ENCODE measurements at places on chromosomes 7 and 10.
A peak's percentile ranks its signal among the peaks of the same experiment; 100 is the strongest.

DNA sequence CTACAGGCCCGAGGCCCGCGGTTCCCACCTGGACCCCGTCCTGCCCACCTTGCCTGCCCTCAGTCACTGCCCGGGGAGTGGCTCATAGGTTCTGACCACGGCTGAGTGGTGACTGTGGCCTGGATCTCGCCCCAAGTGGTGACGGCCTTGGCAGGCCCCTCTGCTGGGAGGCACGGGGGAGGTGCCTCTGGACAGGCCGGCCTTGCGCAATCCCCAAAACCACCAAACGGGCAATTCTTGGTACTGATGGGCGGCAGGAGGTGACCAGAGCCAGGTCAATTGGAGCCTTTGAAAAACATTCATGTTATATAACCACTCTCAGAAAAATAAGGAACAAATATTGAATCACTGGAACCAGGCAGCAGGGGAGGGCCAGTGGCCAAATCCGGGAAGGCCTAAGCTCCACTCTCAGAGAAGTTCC lies 83.4 kb downstream of the PRKAG2 start:
- no peak for DNase-seq

DNA sequence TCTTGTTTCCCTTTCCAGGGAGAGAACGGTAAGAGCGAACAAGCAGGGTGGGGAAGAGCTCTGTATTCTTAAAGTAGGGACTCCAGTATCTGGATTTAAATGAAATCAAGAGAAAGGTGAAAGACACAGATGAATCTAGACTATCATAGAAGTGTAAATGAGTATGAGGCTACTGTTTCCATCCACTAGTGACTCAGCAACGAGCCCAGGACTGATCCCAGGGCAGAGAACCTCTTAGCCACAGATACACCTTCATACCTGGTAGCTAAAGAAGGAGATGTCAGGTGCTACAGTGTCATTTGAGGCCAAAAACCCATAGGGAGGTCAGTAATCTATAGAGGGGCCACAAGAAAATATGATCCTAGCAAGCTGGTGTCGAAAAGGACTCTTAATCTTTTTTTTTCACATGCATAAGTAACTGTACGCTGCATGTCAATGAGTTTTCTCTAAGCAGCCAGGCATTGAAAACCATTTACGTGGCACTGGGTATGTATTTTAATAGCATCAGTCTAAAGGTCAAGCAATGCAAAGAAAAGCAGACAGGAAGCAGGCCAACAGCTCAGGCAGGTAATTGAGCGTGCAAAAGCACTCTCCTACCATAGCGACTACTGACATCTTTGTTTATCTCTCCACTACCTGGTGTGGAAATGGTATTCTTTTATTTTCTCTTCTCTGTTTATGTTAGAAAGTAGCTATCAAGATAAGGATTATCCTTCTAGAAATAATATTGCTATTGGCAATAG lies 91.5 kb upstream of the EGR2 start:
- no peak for DNase-seq

- peak; percentile 38 for DNase-seq
Measured at GRCh38 chr7:142338633-142339501, 81.0 kb upstream of the PRSS58 start.

DNA sequence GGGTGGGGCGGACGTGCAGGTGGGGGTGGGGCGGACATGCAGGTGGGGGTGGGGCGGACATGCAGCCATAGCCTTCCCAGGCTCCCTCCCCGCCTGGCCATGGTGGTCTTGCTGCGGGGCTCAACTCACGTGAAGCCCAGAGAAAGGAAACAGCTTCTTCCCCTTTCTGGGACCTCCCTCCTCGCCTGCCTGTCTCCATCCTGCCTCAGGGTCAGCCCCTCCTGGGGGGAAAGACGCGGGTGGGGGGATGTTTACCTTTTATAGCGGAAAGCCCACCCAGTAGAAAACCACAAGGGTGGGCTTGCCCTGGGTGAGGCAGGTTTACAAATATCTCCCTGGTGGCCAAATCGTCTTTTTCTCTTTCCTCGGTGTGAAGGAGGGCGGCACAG lies 520.0 kb downstream of the GLRX3 start:
- DNase-seq, result no peak

- DNase-seq, result no peak
Measured at GRCh38 chr7:43076189-43076605, 36.2 kb upstream of the HECW1 start.

DNA sequence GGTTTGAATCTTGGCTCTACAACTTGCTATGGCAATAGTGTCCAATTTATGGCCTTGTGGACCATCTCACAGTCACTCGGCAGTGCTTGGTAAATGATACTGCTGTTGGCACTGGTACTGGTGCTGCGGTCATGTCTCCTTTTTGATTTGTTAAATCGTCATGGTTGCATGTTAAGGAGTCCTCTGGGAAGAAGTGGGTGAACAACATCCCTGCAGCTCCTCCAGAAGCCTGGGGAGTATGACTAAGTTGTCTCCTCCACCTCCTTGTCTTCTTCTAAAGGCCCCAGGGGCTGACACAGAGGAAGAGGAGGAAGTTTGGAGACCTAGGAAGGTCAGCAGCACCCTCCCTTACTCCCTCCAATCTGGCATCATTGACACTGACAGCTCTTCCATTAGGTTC lies 8.5 kb downstream of the ITPRIP start:
- DNase-seq, result peak; percentile 29

DNA sequence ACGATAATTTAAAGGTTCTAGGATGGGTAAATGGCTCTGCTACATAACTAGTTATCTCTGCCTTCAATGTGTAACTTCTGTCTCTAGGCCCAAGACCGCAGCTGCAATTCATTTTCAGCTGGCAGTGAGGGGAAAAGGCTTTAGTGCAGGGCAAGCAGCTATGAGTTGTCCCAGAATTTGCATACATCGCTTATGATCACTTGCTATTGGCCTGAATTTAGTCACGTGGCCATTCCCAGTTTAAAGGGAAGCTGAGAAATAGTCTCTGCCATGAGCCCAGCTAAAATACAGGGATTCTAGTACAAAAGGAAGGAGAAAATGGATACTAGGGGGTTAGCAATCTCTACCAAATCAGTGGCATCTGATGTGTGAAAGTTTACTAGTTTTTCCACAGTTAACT lies 145.8 kb upstream of the IMMP2L start:
- no peak for DNase-seq

DNA sequence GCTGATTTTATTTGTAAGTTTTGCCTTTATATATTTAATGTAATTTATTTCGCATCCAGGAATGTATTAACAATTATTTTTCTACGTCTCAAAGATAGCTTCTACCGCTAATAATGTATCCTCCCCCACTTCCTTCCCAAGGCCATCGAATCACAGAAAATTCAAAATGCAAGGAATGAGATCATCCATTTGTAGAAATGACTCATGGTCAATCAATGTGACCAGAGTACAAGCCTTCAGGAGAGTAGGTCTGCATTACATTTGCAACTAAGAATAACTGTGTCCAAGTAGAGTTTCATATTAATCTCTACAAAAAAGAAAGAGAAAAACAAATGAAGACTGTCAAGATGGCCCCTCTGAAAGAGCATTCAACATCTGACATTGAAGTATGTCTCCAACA lies 205.9 kb upstream of the PHF14 start:
- DNase-seq, result no peak

- DNase-seq, result no peak
Measured at GRCh38 chr10:3551761-3552160, 233.2 kb downstream of the KLF6 start.

DNA sequence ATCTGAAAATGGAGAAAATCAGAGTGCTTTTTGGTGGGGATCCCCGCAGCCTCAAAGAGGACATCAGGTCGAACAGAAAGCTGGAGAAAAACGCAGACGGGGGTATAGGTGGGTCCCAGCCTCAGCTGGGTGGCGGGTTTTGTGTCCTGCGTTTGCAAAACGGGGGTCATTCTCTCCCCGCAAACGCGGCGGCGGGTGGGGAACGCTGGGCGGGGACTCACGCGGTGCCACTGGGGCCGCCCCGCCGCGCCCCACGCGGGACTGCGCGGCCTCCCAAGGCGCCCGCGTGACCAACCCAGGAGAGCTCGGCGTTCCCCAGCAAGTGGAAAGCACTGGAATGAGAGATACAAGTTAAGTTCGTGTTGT lies 806 bp upstream of the VIPR2 start:
- no peak for DNase-seq

GRCh38 chr7:135645296-135645904 lies 16.9 kb upstream of the STMP1 start:
- no peak for DNase-seq

GRCh38 chr10:35986756-35987502 lies 344.8 kb upstream of the FZD8 start:
- no peak for DNase-seq

- no peak for DNase-seq
Measured at GRCh38 chr7:91062713-91063112, 201.5 kb upstream of the FZD1 start.

DNA sequence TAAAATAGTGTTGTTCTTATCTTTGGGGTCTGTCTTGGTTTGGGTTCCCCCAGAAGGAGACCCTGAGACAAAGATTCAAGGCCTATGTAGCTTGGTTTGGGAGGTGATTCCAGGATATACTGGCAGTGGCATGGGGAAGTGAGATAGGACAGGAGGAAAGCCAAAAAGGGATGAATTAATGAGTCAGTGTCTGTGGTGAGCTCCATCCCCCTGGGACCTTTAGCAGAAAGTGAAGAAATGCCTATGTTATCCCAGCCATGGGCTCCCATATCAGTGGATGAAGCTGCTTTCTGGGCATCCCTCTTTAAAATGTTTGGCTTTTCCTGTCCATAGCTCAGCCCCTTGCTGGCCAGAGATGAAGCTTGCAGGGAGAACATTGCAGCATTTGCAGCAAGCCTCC lies 217.0 kb upstream of the CTBP2 start:
- DNase-seq, result no peak

- no peak for DNase-seq
Measured at GRCh38 chr7:124718032-124718766, 47.4 kb downstream of the GPR37 start.

- DNase-seq, result no peak
Measured at GRCh38 chr10:118504467-118505205, 90.8 kb downstream of the PRLHR start.

- no peak for DNase-seq
Measured at GRCh38 chr7:146002008-146002407, 114.6 kb upstream of the CNTNAP2 start.

GRCh38 chr10:103096130-103096529 lies 96.9 kb downstream of the NT5C2 start:
- DNase-seq, result no peak

- no peak for DNase-seq
Measured at GRCh38 chr7:123415625-123416024, 118.8 kb downstream of the IQUB start.

DNA sequence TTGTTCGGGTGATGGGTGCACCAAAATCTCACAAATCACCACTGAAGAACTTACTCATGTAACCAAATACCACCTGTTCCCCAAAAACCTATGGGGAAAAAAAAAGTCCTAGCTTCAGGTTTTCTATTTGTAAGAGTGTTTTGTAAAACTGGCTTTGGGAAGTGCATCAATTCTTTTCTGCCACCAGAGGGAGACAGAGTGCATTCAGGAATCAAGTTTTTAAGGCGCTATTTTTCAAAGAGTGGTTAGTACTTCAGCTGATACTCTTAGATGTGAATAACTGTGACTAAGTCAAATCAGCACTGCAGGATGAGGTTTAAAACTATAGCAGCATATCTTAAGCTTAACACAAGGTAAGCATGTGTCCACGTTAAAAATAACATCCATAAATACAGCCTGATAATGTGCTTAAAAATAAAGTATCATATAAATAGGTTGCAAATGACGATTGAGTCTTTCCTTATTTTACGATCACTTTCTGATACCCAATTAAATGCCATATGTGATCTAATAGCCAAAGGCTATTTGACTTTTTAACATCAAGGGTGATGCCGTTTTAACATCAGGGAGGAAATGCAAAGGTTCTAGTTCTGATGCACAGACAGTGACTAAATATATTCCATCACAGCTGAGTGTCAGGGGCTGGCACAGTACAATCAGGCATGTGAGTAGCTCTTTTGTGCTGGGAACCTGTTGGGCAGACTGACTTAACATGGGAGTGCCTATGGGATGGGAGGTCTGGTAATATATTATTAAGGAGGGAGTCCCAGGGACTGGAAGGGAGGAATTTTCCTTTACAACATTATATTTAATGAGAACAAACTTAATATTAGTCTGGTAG lies 10.6 kb upstream of the LYZL2 start:
- DNase-seq, result no peak

DNA sequence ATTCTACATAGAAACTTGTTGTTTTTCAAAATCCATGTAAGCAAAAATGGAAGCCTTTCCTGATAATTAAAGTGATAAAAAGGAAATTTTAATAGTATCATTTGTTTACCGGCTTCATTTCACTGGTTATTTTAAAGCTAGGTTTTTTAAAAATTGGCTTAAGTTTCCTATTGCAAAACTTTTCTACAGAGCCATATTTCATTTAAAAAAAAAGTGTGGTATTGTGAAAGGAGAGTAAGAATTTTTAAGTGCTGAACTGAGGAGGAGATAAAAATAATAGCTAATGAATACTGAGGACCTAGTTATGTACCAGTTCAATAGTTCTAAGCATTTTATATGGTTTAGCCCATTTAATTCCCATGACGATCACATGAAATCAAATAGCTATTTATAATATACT lies 172.2 kb upstream of the COL1A2 start:
- DNase-seq, result no peak

DNA sequence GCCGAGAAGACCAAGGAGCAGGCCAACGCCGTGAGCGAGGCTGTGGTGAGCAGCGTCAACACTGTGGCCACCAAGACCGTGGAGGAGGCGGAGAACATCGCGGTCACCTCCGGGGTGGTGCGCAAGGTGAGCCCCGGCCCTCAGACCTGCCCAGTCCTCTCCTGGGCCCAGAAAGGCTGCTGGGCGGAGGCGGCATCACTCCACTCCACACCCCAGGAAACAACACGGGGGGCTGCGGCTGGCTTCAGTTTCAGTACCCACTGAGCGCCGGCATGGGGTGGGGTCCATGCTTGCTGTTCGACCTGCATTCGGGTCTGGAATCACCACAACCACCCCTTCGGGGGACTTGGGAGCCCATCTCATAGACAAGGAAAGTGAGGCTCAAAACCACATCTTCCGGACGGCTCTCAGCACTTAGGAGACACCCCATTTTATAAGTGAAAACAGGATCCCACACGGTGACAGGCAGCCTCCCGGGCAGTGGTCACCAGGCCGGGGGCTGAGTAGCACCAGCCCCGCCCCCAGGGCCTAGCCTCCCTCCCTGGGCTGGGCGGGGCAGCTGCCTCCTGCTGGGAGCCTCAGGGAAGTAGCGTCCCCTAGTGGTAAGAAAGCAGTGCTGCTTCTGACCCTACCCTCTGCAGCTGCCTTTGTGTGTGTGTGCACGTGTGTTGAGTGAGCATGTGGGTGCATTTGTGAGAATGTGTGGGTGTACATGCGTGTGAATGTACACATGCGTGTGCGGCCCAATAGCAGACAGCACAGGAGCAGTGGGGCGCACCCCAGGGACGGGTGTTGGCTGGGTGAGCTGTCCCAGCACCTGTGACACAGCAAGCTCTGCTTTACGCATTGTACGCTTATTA lies 1.8 kb downstream of the SNCG start:
- DNase-seq, result peak; percentile 49

DNA sequence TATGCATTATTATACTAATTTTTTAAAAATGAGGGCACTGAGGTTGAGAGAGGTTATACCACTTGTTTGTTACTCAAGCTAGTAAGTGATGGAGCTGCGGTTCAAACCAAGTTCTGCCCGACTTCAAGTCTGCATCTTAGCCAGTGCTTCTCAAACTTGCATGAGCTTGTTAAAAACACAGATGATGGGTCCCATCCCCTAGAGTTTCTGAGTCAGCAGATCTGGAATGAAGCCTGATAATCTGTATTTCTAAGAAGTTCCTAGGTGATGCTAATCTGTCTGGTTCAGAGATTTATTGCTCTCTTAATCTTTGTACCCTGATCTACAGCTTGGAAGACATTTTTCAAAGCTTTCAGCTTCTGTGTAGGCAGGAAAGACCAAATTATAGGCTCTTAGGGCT lies 67.7 kb upstream of the CC2D2B start:
- no peak for DNase-seq
